ENCODE measurements at places on chromosomes 1 and 21.

GRCh38 chr1:227120826-227121225 is 180.7 kb downstream of the COQ8A start:
- no peak for DNase-seq

DNA sequence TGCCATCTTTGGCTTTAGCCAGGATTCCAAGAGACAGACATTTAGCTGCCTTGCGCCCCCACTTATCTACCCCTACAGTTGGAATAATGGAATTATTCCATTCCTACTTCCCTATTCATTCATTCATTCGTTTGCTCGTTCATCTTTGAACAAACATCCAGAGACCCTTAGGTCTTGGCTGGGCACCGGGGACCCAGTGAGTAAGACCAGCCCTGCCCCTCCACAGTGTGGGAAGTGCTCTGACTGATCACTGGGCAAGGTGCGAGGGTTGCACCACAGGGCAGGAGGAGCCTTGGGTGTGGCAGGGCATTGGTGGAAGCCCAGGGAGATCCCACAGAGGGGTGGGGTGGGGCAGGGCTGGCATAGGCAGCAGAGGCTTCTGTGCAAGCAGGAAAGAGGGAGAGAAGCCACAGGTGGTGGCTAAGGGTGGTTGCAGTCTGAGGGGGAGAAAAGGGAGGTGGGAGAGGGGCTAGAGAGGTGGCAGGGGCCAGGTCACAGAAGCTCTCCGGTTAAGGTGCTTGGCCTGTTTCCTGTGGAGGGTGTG is 35.0 kb upstream of the TMEM61 start:
- no peak for DNase-seq

DNA sequence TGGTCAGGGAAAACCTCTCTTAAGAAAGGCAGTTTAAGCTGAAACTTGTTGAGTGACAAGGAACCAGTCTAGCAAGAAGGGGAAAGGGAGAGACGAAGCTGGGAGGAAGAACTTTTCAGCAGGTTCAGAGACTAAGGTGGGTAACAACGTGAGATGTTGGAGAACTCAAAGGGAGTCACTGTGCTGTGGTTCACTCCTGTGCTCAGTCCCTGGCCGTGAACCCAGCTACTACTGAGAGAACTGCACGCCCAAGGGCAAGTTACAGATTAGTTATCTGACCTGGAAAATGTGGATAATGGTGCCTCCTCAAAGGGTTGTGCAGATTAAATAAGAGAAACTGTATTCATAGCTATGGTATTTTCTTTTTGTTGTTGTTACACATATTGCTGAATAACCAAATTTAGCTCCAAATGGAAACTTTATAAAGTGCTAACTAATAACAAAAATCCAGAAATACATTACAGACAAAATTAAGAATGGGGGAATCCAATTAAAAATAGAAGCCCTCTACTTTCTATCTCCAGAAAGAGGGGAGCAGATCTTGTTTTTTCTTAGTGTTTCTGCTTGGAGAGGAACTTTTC is 2.9 kb downstream of the ZBTB40 start:
- no peak for DNase-seq

- no peak for DNase-seq
Observed at GRCh38 chr21:29534448-29534847, 235.7 kb downstream of the BACH1 start.

DNA sequence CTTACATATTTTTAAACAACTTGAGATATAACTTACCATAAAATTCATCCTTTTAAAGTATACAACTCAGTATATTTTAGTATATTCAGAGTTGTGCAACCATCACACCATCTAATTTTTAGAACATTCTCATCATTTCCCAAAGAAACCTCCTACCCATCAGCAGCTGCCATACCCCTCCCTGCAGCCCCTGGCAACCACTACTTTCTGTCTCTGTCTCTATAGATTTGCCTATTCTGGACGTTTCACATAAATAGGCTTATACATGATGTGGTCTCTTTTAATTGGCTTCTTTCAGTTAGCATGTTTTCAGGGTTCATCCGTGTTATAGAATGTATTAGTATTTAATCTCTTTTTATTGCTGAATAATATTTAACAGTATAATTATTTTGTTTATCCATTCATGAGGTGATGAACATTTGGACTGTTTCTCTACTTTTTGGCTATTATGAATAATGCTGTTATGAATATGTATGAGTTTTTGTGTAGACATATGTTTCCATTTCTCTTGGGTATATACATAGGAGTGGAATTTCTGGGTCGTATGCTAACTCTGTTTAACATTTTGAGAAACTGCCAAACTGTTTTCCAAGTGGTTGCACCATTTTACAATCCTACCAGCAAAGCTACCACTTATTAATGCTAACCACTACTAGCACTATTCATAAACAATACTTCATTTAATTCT is 29.5 kb downstream of the WDR26 start:
- no peak for DNase-seq

DNA sequence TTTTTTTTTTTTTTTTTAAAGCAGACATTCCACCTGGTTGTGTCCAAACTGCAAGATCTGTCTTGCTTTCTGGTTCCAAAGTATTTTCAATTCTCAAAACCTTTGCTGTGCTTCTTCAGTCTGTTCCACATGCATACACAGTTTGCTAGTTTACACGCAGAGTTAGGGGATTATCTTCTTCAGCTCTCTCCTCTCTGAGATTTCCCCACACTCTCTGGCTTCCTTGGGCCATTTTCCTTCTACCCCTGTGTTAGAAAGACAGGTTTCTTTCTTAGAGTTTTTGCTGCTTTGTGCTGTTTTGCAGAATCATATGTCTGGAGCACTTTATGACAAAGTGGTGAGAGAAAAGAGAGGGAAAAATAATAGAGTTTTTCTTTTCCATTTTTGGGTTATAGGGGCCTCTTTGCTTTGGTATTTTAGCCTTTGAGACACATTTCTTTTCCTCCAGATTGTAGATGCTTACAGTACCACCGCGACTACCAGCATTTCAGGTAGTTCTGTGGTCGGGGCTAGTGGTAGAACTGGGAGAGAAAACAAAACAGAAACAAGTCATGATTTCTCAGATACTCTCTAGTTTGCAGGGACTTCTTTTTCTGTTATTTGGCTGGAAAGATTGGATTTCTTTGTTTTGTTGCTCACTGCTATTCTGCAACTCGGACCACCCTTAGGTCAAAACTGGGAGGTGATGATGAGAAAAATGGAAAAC is 66.3 kb downstream of the RABGAP1L start:
- DNase-seq = no peak

- no peak for DNase-seq
Observed at GRCh38 chr1:160227561-160227960, 22.4 kb downstream of the PEA15 start.

GRCh38 chr1:116544588-116545358 is 26.1 kb downstream of the CD58 start:
- no peak for DNase-seq

- DNase-seq = no peak
Observed at GRCh38 chr1:226682871-226683814, 55.9 kb downstream of the ITPKB start.

- DNase-seq = peak; percentile 48
Observed at GRCh38 chr1:214808845-214809460, 206.0 kb downstream of the CENPF start.

GRCh38 chr1:147079400-147080005 is 92.8 kb downstream of the PRKAB2 start:
- DNase-seq = no peak

DNA sequence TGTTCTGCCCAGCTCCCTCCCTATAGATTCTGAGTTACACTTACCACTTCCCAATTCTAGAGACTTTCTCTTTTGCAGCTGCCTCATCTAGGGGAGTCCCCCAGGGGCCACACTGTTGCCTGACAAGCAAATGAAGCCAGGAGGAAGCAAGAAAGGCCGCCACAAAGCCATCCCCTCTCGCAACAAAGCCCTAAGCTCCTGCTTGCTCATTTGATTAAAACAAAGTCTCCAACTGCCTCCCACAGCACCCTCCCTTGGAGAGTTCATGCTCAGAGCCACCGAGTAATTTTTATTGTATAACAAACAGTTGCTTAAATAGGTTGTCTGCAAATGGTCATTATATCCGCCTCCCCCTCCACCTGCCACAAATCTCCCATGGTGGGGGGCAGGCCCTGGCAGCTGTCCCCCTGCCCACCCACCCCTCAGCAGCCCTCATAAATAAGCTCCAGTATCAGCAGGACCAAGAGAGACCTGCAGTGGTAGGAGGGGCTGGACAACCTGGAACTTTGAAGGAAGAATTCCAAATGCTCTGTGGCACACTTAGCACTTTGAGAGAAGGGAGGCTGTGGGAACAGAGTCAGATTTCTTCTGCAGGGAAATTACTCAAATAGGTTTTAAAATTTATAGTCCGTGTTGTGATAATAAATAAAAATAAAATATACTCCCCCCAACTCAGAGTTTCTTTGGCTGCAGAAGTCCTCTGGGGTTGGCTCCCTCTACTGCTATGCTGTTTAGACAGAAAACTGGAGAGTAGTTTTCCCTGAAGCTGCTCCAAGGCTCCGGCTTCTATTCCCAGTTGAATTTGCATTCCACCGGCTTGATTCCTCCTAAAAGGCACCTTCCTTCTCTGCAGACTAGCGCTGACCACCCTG is 237.5 kb downstream of the TTLL7 start:
- DNase-seq = no peak

DNA sequence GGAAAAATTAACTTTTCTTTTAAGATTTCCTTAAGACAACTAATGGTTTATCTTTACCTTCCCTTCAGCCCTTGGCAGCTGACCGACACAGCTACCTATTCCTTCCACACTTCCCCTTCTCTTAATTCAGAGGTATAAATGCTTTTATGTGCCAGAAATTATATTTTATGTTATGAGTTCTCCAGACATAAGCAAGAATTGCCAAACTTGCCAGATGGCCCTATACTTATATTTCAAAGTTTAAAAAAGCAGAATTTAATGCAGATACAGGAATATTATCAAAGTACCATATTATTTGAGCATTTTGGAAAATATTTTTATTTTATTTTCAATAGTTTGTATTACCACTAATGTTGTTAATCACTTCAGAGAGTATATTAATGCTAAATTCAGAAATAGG is 445.0 kb downstream of the PTBP2 start:
- DNase-seq = no peak

DNA sequence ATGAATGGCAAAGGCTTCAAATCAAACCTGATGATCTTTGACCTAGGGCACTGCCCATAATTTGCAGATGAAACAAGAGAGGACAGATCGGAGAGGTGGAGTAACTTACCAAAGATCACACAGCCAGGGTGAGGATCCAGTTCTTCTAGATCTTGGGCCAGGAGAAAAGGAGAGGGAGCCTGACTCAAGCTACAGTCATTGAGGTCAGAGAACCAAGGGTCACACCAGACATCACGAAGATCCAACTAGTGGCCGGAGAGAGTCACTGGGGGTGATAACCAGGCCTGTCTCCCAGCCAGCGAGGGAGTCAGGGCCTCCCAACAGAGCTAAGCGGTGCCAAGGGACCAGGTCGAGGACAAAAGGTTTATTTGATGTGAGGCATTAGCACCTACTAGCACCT is 115.0 kb downstream of the RIPK4 start:
- no peak for DNase-seq

GRCh38 chr1:183011859-183012258 is 11.4 kb upstream of the LAMC1 start:
- DNase-seq = no peak

DNA sequence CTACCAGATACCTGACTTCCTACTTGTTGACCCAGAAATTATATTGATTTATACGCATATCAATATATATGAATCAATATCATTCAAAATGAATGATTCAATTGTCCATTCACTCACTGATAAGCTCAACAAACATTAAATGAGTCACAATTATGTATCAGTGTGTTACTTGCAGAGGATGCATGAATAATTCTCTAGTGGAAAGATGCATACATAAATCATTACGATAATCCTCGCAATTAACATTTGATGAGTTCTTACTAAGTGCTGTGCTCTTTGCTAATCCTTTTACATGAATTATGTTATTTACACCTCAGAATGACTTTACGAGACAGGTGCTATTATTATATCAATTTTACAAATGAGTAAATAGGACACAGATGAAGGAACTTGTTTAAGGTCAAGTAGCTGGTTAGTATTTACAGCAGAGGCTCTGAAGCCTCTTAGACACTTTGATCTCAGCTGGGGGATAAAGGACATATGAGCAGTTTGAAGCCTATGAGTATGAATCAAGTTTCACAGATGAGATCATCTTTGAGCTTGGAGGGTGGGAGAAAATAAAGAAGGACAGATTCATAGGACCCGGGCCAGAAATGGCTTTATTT is 112.8 kb upstream of the ADAMTS5 start:
- DNase-seq = no peak

GRCh38 chr1:20604678-20605077 is 15.8 kb downstream of the CDA start:
- no peak for DNase-seq

DNA sequence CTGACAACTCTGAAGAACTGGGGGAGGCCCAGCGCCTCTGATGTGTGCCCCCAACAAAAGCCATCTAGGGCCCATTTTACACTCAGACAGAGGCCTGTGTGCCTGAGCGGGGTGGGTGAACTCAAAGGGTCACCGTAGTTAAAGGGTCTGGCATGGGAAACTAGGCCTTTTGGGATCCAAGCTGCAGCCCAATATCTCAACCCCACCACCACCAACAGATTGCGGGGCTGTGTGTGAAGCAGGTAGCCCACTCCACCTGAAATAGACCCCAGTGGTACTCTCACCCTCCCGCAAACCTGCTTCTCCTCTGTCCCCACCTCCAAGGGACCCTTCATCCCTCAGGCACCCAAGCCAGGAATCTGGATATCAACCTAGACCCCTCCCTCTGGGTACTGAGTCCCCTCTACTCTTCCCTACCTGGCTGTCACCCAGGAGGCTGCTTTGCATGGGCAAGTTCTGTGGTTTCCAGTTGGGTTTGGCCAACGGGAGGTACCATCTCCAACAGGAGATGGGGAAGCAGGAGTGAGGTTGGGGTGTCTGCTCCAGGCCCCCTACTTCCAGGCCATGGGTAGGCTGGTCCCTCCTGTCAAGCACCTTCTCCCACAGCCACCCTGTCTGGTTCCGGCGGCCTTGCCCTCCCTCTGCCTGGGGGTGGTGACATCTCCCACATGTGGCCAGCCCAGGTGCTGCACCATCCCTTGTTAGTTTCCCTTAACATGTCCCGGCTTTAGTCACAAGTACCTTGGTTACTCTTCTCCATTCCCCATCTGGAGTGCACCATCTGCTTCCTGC is 35.2 kb upstream of the LRP8 start:
- DNase-seq = no peak

DNA sequence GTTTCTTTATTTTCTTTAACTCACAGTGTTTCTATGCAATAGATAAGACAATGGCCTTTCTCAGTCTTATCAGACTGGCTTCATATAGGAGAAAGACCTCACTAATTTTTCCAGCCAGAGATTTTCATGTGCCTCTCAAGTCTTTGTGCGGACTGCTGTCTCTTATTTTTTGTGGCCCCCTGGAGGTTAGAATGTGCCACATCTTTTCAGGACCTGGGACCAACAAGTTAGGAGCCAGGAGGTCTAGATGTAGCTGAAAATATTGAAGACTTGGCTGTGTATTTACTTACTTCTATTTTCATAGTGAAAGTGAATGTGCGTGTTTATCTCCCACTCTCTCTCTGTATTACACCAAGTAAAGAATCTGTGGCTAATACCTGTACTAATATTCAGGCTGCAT is 42.1 kb upstream of the CFHR3 start:
- no peak for DNase-seq

- DNase-seq = no peak
Observed at GRCh38 chr1:75501577-75502295, 109.2 kb downstream of the SLC44A5 start.
